ENCODE measurements at places on chromosomes 2 and 18.

GRCh38 chr18:56294484-56295183 is 343.8 kb downstream of the TXNL1 start:
- no peak for DNase-seq

DNA sequence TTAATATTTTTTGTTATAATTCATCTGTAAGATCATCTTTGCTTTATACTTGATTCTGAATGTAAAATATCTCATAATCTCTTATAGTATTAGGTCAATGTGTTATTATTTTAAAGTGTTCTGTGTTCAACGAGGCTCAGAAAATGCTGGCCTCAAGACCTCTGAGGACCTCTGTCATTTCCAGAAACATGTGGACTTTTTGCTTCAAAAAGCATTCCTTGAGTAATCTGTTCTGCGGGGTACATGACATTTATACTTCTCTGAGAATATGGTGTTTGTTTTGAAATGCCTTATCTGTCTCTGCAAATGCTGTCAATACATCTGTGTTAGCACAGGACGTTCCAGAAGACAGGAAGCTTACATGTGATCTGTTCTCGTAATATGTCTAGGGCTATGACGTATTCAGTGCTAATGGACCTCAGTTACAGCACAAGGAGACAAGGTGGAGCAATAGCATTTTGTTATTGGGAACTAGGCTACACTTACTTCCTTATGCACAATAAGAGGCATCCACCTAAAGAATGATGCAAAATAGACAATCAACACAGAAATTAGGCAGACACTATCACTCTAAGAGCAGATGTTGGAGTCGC is 37.6 kb upstream of the IL1RL1 start:
- DNase-seq = no peak

DNA sequence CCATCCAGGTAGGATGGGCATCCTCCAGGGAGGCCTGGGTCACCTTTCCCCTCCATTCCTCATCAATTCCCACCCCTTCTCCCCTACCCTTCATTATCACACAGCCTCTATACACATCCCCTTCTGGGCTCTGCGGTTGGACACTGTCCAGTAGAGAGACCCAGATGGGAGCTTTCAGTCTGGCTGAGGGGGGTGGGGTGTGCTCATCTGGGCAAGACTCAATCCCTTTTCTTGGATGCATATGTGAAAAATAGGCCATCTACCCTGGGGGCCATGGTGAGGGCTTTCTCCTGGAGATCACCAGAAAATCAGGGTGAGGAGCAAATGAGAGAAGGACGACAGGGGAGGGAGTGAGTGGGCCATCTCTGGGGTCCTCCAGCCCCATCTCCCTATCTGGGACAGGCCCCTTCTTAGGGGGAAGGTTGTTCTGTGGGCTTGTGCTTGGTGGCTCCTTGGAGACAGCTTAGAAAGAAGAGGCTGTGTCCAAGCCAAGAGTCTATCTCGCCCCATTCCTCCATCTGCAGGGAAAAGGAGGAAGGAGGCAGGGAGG is 160.1 kb downstream of the DYSF start:
- no peak for DNase-seq

DNA sequence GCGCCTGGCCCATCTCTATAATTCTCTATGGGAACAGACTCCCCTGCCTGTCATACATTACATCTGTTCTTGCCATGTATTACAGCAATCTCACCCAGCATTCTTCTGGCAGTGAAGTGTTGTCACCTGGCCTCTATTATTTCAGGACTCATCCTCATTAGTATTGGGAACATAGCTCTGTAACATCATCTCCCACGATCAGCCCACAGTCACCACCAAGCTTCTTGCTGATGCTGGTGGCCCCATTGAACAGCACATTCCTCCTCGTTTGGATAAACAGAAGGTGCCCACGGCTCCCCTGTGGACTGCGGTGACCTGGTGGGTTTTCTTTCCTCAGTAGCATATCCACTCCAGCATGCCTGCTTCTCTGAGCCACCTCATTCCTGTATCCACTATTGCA is 21.5 kb downstream of the CHCHD5 start:
- no peak for DNase-seq

DNA sequence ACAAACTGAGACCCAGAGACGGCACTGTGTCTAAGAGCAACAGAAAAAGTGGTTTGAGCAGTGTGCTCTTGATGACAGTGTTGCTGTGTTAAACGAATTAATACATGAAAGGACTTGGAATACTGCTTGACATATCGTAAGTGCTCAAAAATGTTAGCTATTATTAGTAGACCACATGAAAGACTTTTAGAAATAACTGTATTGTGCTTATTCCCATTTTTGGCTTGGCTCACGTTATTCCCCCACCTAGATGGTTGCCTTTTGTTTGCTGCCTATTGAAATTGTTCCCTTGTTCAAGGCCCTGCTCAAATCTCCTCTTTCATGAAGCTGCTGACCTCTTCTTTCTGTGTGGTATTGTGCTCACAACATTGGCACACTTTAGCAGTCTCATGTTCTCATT is 27.8 kb upstream of the C2orf74 start:
- no peak for DNase-seq

Measured in A172 (cell line).